ENCODE measurements at places on chromosomes 1 and 21. TPM values are rescaled to one million over a fixed set of nuclear protein-coding genes. Genes with fewer than 3 reads are reported as not detected.
A peak's percentile ranks its signal among the peaks of the same experiment; 100 is the strongest.

DNA sequence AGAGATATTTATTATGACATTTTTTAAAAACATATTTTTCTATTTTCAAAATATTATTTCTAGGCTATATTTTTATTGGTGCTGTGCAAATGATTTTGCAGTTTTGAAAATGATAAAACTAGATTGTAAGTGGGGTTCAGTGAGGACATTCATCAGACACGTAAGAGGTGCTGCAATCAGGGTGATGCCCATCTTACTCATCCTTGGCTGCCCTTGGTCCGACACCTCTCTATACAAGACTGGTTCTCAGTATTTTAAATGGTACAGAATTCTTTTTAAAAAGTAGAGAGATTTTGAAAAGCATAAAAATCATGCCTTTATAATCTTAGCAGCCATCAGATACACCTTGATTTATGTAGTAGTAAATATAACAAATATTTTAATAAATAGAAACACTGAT is 24.0 kb downstream of the HENMT1 start:
- H3K4me3 ChIP-seq = no peak overlapping the region
- H3K4me1 ChIP-seq = no peaks in the 10 kb centered on the region
- no peaks in the 10 kb centered on the region for H3K27me3 ChIP-seq
- DNase-seq = no peak

The DMRTA2 gene
- total RNA-seq = not detected

The MPL gene
- not detected for total RNA-seq

DNA sequence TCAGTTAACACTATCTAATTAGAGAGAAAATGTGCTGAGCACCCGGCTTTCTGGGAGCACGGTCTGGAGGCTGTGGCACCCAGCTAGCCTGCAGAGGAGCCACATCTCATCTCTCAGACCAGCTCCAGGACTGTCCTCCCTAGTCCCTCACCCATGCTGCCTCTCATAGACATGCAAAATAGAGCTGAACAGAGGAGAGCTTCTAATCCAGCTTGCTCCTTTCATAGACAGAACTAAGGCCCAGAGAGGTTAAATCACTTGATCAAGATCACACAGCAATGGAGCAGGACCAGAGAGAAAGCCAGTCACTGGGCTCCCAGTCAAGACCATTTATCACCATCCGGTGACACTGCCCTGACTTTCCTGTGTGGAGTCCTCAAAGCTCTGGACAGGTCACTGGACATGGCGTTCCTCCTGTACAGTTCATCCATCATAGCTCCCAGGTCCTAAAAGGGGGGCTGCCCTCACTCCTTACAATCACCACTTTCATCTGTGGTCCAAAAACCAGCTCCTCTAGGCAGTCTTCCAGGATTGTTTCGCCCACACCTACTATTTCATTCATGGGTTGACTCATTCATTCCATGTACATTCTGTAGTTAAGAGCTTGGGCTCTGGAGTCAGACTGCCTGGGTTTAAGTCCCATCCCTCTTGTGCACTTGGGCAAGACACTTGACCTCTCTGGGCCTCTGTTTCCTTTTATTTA is 8.8 kb upstream of the CAMK2N1 start:
- DNase-seq = peak; percentile 95
- no peak overlapping the region for H3K4me3 ChIP-seq
- H3K27me3 ChIP-seq = no peaks in the 10 kb centered on the region
- peak overlapping the region; percentile 84 for H3K27ac ChIP-seq
- H3K4me1 ChIP-seq = peaks cover 30% of the 10 kb centered on the region

The FMO4 gene
- 1.1 TPM for total RNA-seq

The MRPL37 gene
- total RNA-seq = 81.4 TPM

The RCSD1 gene
- total RNA-seq = 0.98 TPM

The CASQ1 gene
- 2.1 TPM for total RNA-seq

DNA sequence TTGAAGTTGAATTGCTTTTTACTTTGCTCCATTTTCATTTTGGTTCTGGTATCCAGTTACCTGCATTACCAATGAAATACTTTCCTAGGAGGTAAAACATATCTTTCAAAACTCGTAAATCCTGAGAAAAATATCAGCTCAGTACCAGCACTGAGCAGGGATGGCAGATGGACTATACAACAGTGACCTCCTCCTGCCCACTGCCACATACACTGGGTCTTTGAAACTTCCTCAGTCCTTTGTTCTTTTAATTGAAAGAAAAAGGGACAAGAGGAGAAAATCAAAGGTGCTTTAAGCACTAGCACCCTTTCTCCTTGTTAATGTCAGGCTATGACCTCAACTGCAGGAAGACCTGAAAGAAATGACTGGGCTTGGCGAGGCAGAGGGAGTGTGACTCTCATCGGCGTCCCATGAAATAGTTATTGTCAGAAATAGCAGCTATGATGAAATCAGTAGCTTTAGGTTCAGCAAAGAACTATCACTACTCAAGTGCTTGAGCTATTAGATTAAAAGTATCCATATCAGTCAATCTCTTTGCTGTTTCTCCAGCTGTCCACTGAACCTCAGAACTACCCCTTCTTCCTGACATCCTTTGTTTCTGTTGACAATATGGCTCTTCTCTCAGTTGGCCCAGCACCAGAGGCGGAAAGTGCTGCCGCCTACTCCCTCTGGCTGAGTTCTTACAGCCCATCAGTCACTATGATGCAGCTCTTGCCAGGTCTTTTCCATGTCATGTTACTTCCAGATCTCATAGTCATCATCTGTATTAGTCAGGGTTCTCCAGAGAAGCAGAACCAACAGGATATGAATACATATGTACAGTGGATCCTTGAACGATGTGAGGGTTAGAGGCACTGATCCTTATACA is 207.0 kb upstream of the MAP1LC3C start:
- H3K27ac ChIP-seq = no peak overlapping the region
- no peaks in the 10 kb centered on the region for H3K36me3 ChIP-seq
- H3K4me3 ChIP-seq = no peak overlapping the region
- DNase-seq = no peak
- H3K4me1 ChIP-seq = no peaks in the 10 kb centered on the region

DNA sequence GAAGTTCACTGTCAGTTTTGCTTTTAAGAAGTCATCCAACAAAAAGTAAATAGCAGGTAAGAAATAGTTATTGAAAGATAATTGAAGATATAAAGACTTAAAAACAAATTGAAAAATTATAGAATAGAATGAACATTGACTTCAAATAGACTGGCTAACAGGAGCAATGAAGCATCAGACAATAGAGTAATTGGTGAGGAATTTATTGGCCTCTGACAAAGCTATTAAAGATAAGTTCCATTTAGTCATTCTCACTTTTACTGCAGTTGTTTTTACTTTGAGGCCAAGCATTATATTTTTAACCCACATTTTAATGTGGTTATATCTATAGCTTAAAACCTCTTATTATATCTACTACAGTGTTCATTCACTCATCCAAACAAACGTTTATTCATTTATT is 228.8 kb upstream of the ADGRL2 start:
- no peak overlapping the region for H3K27ac ChIP-seq
- no peaks in the 10 kb centered on the region for H3K4me1 ChIP-seq
- H3K4me3 ChIP-seq = no peak overlapping the region
- peak; percentile 20 for DNase-seq
- no peaks in the 10 kb centered on the region for H3K36me3 ChIP-seq
- no peaks in the 10 kb centered on the region for H3K27me3 ChIP-seq

- no peak overlapping the region for H3K4me3 ChIP-seq
- no peaks in the 10 kb centered on the region for H3K36me3 ChIP-seq
- H3K27ac ChIP-seq = no peak overlapping the region
- no peak for DNase-seq
- H3K4me1 ChIP-seq = peaks cover 14% of the 10 kb centered on the region
- H3K27me3 ChIP-seq = no peaks in the 10 kb centered on the region
Observed at GRCh38 chr1:226884966-226885820, 14.8 kb downstream of the PSEN2 start.

GRCh38 chr1:222920169-222920568 is 105.3 kb downstream of the DISP1 start:
- H3K4me1 ChIP-seq = no peaks in the 10 kb centered on the region
- no peak overlapping the region for H3K27ac ChIP-seq
- no peaks in the 10 kb centered on the region for H3K36me3 ChIP-seq

GRCh38 chr1:176450526-176450925 is 12.4 kb upstream of the PAPPA2 start:
- DNase-seq = no peak
- no peak overlapping the region for H3K27ac ChIP-seq
- H3K36me3 ChIP-seq = no peaks in the 10 kb centered on the region
- no peak overlapping the region for H3K4me3 ChIP-seq

- no peak overlapping the region for H3K4me3 ChIP-seq
- no peaks in the 10 kb centered on the region for H3K27me3 ChIP-seq
- no peak overlapping the region for H3K27ac ChIP-seq
- DNase-seq = peak; percentile 84
Observed at GRCh38 chr1:168466092-168466713, 77.6 kb downstream of the XCL2 start.

GRCh38 chr1:205907794-205908193 is 35.5 kb downstream of the SLC26A9 start:
- H3K4me1 ChIP-seq = no peaks in the 10 kb centered on the region
- no peaks in the 10 kb centered on the region for H3K36me3 ChIP-seq
- no peak for DNase-seq
- no peak overlapping the region for H3K4me3 ChIP-seq
- no peak overlapping the region for H3K27ac ChIP-seq

The PODN gene
- 1.9 TPM for total RNA-seq

GRCh38 chr1:228884196-228884595 is 148.9 kb downstream of the RHOU start:
- H3K4me1 ChIP-seq = no peaks in the 10 kb centered on the region
- H3K27ac ChIP-seq = no peak overlapping the region
- no peaks in the 10 kb centered on the region for H3K36me3 ChIP-seq

GRCh38 chr1:151457911-151458801 is 1.1 kb downstream of the POGZ start:
- H3K4me3 ChIP-seq = peak overlapping the region; percentile 91
- peaks cover 4% of the 10 kb centered on the region for H3K4me1 ChIP-seq

The KANK4 gene
- 14.5 TPM for total RNA-seq

GRCh38 chr1:110477967-110478640 is 27.2 kb downstream of the PROK1 start:
- no peaks in the 10 kb centered on the region for H3K36me3 ChIP-seq
- peaks cover 9% of the 10 kb centered on the region for H3K4me1 ChIP-seq
- H3K4me3 ChIP-seq = no peak overlapping the region
- peaks cover 11% of the 10 kb centered on the region for H3K27me3 ChIP-seq
- DNase-seq = no peak
- H3K27ac ChIP-seq = no peak overlapping the region

GRCh38 chr21:34031835-34032370 is 41.5 kb upstream of the MRPS6 start:
- no peaks in the 10 kb centered on the region for H3K27me3 ChIP-seq
- H3K4me1 ChIP-seq = peaks cover 7% of the 10 kb centered on the region
- no peaks in the 10 kb centered on the region for H3K36me3 ChIP-seq

The FBXO44 gene
- 34.4 TPM for total RNA-seq

The PEAR1 gene
- total RNA-seq = 8.5 TPM

The KPRP gene
- total RNA-seq = not detected

The CLCA2 gene
- total RNA-seq = 0.77 TPM

The ANKRD65 gene
- not detected for total RNA-seq

The KCND3 gene
- 0.43 TPM for total RNA-seq

The CDC20 gene
- 14.5 TPM for total RNA-seq

- no peak overlapping the region for H3K4me3 ChIP-seq
- H3K27ac ChIP-seq = no peak overlapping the region
- H3K36me3 ChIP-seq = no peaks in the 10 kb centered on the region
- H3K4me1 ChIP-seq = no peaks in the 10 kb centered on the region
- H3K27me3 ChIP-seq = no peaks in the 10 kb centered on the region
Observed at GRCh38 chr1:163046071-163046470, 23.1 kb upstream of the RGS4 start.

GRCh38 chr1:203632941-203633340 is 6.3 kb downstream of the ATP2B4 start:
- H3K36me3 ChIP-seq = peaks cover 3% of the 10 kb centered on the region
- H3K4me1 ChIP-seq = peaks cover 31% of the 10 kb centered on the region
- no peak overlapping the region for H3K27ac ChIP-seq
- DNase-seq = no peak

- no peaks in the 10 kb centered on the region for H3K36me3 ChIP-seq
- DNase-seq = no peak
Observed at GRCh38 chr1:182337736-182338571, 53.6 kb downstream of the GLUL start.

GRCh38 chr1:47508702-47509431 is 71.0 kb downstream of the FOXD2 start:
- no peak for DNase-seq
- H3K36me3 ChIP-seq = no peaks in the 10 kb centered on the region
- no peak overlapping the region for H3K27ac ChIP-seq
- H3K4me1 ChIP-seq = peaks cover 6% of the 10 kb centered on the region
- peak overlapping the region; percentile 39 for H3K4me3 ChIP-seq
- H3K27me3 ChIP-seq = peaks cover 50% of the 10 kb centered on the region

DNA sequence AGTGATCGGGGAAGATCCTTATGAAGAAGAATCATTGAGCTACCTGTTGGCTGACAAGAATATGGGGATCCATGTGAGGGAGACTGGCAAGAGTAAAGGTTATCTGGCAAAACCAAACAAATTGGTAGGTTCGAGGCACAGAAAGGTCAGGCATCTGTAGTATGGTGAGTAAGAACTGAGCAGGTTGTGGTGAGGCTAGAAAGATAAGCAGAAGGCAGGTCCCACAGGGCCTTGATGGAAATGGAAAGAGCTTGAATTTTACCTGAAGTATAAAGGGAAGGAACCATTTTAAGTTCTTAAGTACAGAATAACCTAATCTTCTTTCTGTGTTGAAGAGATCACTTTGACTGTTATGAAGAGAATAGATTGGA is 11.1 kb downstream of the PTPRC start:
- H3K27ac ChIP-seq = no peak overlapping the region
- DNase-seq = no peak
- H3K27me3 ChIP-seq = no peaks in the 10 kb centered on the region
- no peaks in the 10 kb centered on the region for H3K4me1 ChIP-seq

DNA sequence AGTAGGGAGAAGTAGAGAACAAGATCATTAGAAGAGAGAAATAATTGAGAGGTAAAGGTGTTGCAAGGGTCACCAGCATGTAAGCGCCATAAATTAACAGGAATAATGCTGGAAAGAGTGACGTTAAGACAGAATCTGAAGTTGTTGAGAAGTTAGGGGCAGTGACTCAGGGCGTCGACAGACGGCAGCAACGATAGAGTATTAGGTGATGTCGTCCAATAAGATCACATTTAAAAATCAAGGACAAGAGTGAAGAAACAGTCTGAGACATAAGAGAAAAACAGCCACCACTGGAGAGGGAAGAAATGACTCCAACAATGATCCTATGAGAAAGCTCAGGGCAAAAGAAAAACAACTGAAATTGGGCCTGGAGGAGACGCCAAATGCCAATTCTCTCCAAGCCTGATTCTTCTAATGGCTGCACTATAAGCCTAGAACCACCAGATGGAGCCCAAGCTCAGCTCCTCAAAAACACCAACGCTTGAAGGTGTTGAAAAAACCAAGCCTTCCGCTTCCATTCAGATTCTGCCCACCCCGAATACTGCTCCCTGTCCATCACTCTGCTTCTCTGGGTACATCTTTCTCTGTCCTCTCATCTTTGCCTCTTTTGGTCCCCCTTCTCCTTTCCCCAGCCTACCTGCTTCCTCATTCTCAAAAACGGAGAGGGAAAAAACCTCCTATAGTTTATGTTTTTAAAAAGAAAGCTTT is 70.0 kb downstream of the LUZP1 start:
- peak; percentile 45 for DNase-seq
- H3K4me3 ChIP-seq = no peak overlapping the region
- peak overlapping the region; percentile 85 for H3K27ac ChIP-seq
- peaks cover 11% of the 10 kb centered on the region for H3K36me3 ChIP-seq
- H3K4me1 ChIP-seq = peaks cover 52% of the 10 kb centered on the region
